Activated CD8-positive, alpha-beta memory T cell treated with anti-CD3 and anti-CD28 coated beads for 1 hour (primary cell): ENCODE measurements at places on chromosomes 11 and 22.
A peak's percentile ranks its signal among the peaks of the same experiment; 100 is the strongest.

DNA sequence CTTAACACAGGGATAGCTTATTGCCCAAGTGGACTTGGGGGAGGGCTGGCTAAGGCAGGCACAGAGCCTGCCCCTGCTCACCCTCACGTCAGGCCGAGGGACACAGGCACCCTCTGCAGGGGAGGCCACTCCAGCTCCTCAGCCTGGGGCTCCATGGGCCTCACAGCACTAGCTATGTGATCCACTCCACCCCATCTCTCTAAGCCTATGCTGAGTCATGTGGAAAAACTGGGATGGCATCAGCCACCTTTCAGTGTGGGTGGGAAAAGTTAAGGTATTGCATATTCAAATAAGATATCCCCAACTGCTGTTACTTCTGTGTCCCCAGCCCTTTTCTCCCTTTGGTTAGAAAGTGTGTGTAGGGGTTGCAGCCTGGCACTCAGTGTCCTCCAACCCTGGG lies 22.3 kb downstream of the RANGAP1 start:
- DNase-seq: no peak

DNA sequence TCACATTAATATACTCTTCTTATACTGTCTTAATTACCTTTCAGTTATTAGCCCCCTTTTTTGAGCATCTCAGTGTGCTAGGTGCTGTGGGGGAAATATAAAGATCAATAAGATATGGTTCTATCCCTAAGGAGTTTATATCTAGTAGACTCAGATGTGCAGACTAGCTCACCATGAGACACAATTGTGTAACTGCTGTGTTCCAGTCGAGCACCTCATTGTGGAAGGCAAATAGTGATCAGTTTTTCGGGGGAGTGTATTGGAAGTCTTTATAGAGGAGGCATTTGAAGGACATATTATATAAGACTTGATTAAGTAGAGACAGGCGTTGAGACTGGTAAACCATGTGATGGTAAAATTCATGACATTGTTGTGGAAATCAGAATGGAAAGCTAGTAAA lies 11.8 kb downstream of the PDE3B start:
- no peak for DNase-seq

DNA sequence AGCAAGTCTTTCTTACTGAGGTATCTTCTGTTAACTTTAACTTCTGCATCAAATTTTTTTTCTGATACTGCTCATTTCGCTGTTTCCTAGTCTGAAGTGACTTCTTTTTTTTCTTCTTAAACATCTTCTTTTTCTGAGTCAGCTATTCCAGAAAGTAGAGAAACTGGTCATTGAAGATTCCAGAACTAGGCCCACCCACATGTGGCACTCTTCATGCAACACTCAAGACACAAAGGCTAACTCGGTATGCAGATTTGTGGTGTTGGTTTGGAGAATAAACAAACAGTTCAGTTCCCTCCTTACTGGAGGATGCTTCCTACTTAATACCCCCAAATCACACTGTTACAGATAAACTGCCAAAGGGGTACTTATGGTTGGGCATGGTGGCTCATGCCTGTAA lies 25.2 kb upstream of the MTCH2 start:
- DNase-seq: no peak

GRCh38 chr11:17746096-17746495 lies 11.5 kb downstream of the KCNC1 start:
- no peak for DNase-seq

DNA sequence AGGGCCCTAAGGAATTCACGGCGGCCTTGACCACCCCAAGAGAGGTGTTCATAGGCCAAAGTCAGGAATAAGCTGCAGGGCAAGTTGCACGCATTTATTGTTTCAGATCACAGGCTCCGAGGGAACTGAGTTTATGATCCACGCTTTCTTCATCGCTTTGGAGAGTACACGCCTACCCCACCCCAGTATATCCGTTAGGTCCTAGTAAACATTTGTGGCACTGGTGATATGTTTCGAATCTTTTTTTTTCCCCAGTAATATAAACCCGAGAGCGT lies 805 bp downstream of the GANAB start:
- no peak for DNase-seq

DNA sequence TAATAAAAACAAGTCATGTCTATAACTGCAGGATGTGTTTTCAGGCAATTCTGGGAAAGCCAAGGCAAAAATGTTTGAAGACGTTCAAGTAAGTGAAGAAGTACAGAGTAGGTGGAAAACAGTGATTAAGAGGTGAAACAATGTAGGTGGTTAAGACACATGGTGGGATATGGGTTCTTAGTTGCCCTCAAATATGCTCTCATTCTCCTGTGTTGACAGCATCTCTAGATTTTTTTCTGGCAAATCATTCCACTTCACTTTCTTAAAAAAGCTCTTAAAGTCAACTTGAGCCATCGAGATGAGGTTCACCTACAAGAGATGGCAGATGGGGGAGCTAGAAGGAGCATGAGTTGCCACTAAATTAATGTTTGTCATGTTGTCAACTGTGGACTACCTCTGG lies 1041.0 kb upstream of the CNTN5 start:
- no peak for DNase-seq

GRCh38 chr11:6523253-6523652 lies 26.2 kb downstream of the DNHD1 start:
- DNase-seq: no peak

GRCh38 chr11:119691701-119692539 lies 37.1 kb downstream of the NECTIN1 start:
- no peak for DNase-seq

- no peak for DNase-seq
Measured at GRCh38 chr11:62832336-62833234, at the start of gene TEX54. Gene TEX54 (minus strand): TSS chr11:62832841.

GRCh38 chr22:32341122-32341740 lies 16.4 kb upstream of the RFPL3 start:
- DNase-seq: no peak

GRCh38 chr11:62545437-62546243 lies 966 bp downstream of the AHNAK start:
- DNase-seq: peak; percentile 53

- DNase-seq: no peak
Measured at GRCh38 chr11:9738116-9738515, 74.2 kb downstream of the SWAP70 start.

- DNase-seq: no peak
Measured at GRCh38 chr22:20204806-20205205, 54.0 kb upstream of the CCDC188 start.

DNA sequence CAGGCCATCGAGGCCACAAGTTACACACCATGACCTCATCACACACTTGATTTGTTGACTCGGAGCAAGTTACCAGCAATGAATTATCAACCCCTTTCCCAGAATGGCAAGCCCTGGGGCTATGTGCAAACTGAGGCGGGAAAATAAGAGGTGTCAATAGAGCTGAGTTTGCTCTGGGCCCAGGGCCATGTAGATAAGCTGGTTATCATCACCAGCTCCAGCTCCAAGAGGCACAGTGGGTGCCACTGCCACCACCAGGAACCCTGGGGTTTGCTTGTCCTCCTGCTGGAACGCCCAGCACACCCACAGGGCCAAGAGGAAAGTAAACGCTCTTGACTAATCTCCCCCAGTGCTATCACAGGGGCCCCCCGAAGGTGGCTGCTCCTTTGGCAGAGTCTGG lies 13.0 kb upstream of the VPS37C start:
- DNase-seq: no peak

DNA sequence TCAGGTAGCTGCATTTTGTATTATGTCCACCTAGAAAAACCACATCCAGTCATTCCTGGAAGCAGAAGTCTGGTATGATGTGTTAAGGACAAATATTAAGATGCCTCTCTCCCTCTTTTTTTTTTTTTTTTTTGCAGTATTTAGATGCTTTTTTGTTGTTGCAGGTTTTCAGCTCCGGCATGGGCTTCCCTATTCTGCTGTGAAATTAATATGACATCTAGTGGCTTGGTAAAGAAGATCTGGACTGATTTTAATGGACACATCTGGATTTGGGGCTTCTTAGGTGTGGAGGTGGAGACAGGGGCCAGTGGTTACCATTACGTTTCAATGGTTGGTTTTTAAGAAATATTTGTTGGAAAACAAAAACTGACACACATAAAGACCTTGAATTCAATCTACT lies 47.5 kb upstream of the RASSF10 start:
- DNase-seq: no peak

DNA sequence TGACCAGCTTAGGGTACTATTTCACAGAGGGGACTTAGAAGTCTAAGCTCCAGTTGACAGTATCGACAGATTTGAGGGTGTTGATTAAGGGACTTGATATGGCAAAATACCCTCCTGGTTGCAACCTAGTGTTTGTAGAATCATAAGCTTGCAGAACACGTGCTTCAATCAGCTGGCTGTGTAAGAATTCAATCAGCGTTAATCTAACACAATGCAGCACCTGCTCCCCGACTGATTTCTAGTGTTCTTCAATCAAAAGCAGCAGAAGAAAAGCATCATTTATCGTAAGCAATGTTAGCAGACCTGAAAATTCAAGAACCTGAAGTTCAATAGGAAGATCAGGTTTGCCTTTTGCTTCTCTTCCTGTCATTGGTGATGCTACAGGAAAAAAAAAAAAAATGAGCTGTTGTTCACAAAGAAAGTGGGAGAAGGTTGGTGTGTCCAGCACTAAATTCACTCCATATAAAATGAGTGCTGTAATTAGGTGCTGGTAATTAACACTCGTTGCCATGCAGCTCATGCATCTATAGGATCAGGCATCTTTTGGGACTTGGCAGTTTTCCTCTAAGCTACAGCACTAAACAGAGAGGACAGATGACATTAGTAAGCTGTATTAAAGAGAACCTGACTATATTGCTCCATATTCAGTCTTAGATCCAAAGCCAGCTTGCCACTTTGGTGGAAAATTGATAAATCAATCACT lies 840.3 kb downstream of the OPCML start:
- no peak for DNase-seq

DNA sequence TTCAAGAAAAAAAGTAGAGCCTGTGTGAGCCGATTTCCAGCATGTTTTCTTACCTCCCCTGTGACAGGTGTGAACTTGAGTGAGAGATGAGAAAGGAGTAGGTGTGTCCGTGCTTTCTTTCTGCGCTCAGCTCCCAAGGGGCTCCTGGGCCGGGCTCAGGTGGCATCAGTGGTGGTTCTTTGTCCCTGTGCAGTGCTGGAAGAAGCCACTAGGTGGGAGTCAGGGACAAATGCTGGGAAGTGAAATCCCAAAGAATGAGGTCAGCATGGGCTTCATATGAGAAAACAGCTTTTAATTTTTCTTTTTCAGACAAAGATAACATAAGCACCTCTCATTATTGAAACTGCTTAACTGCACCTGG lies 57.8 kb downstream of the PPFIBP2 start:
- no peak for DNase-seq

- no peak for DNase-seq
Measured at GRCh38 chr11:12494699-12495098, 117.3 kb downstream of the PARVA start.

- no peak for DNase-seq
Measured at GRCh38 chr22:20973634-20974286, 6.7 kb downstream of the AIFM3 start.

- no peak for DNase-seq
Measured at GRCh38 chr22:49543876-49544275, 283.8 kb downstream of the BRD1 start.

- no peak for DNase-seq
Measured at GRCh38 chr11:80188076-80188627, 747.3 kb upstream of the TENM4 start.

- DNase-seq: no peak
Measured at GRCh38 chr11:5288108-5288905, 13.4 kb downstream of the OR51B4 start.

DNA sequence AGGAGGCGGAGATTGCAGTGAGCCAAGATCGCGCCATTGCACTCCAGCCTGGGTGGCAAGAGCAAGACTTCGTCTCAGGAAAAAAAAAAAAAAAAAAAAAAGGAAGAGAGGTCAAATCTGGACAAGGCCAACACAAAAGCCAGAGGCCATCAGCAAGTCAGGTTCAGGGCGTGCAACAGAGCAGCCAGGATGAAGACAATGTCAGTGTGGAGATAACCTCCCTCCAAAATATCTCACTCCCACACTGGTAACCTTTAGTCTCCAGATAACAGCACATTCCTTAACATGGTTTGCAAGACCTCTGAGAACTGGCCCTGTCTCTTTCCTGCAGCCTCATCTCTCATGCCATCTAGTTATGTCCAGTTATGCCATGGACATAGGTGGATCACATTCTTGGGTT lies 4.7 kb downstream of the CSNK2A3 start:
- no peak for DNase-seq

DNA sequence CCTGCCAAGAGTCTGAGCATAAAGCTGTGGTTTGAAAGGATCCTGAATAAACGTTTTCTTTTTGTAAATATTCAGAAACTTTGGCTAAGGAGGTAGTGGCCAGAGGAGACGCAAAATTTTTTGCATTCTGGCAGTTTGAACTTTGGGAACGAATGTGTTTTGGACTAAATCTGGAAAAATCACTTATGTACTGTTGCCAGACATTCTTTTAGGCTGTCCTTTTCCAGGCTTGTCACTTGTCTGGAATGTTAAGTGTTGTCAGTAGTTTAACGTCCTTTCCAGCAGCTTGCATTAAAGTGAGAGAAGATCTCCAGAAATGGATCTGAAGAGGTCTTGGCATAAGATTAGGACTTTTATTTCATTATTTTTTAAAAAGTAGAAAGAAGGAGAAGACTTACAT lies 18.5 kb downstream of the SPECC1L start:
- no peak for DNase-seq

GRCh38 chr22:50674606-50675552 lies 2.3 kb downstream of the SHANK3 start:
- no peak for DNase-seq

DNA sequence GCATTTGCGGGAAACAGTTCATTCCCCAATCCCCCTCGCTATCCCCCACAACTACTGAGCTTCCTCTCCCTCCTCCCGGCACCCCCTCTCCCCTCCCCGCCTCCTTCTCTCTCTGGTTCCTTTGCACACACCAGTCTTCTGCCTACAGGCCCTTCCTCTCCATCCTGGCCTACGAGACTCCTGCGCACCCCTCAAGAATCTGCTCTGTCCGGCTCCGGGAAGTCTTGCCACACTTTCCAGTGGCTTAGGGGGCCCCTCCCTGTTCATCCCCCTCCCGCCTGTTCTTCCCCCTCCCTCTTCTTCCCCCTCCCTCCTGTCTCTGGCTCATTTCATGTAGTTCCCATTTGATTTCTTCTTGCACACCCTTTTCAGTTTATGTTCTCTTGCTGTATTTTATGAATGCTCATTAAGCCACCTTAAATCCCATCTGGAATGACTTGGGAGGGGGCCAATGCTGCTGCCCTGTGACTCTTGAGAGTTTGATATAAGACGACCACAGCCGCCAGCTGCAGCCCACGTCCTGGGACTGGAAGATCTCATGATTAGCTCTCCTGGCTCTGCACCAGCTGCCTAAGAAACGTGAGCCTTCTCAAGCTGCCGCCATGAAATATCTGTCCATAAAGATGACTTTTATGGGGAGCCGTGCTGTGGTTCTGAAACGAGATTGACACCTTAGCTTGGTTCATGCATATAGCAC lies 50.9 kb downstream of the RPS6KA4 start:
- no peak for DNase-seq
